ENCODE measurements at places on chromosomes 1 and 21.
A peak's percentile ranks its signal among the peaks of the same experiment; 100 is the strongest.

DNA sequence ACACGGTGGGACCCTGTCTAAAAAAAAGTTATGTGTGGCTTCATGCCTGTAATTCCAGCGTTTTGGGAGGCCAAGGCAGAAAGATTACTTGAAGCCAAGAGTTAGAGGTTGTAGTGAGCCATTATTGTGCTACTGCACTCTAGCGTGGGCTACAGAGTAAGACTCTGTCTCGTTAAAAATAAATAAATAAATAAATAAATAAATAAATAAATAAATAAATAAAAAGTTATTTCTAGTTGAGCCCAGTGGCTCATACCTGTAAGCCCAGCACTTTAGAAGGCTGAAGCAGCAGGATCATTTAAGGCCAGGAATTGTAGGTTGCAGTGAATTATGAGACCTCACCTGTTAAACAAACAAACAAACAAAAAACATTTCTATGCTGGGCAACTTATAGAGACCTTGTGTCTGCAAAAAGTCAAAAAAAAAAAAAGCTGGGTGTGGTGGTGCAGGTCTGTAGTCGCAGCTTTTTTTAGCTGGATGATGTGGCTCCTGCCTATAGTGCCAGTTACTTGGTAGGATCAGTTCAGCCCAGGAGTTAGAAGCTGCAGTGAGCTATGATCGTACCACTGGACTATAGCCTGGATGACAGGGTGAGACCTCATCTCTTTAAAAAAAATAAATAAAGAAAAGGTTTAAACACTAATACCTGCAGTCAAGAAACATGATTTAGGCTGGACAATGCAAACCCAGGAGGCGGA, 25.6 kb downstream of the GON4L start:
- DNase-seq: no peak

GRCh38 chr1:71351438-71351837, 270.6 kb upstream of the ZRANB2 start:
- DNase-seq: no peak

DNA sequence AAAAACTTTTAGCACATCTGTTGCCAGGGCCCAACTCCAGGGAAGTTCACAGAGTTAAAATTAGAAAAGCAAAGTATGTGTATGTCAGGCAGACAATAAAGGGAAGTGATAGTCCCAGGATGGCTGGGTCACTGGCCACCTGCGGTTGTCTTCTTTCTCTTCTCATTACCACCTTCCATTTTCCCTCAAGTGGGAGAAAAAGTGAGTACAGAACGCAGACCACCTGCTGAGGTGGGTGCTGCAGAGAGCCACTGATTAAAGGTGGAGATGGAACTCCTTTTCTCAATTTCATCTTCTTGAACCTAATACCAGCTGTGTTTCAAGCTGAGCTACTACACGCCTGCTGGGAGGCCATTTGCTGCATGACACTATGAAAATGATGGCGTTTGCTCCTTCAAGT, 88.8 kb upstream of the PDE4B start:
- DNase-seq: no peak

GRCh38 chr1:184036517-184036949, 995 bp downstream of the COLGALT2 start:
- no peak for DNase-seq

- no peak for DNase-seq
These were observed 24.2 kb upstream of the HSD3B1 start for GRCh38 chr1:119482517-119483425.

- DNase-seq: no peak
These were observed 26.8 kb upstream of the TMPRSS15 start for GRCh38 chr21:18430341-18430740.

DNA sequence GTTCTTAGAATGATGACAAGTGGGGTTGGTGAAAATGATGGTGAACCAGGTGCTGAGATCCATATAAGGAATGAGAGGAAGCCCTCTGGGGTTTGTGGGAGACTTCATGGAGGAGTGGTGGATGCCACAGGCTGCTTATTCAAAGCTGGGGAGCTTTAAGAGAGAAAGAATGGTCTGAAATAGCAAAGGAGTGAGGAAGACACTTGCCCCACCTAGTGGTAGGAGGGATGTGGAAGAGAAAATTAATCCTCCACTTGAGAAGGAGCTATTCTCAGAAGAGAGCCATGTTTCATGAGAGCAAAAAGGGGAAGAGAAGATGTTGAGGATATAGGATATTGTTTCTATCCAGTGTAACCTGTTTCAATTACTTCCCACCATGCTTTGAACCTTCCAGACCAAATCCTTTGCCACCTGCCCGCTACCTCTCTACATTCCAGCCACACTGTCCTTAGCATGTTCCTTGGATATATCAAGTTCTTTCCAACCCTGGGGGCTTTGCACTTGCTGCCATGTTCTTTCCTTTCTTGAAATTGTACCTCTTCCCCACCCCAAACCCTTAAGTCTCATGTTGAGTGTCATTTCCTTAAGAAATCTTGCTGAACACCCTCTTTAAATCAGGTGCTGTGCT, 19.6 kb upstream of the ZNF648 start:
- DNase-seq: no peak

- peak; percentile 26 for DNase-seq
These were observed 134.5 kb upstream of the MROH9 start for GRCh38 chr1:170800812-170801211.

- DNase-seq: no peak
These were observed 87.7 kb upstream of the C1orf174 start for GRCh38 chr1:3987669-3988235.

DNA sequence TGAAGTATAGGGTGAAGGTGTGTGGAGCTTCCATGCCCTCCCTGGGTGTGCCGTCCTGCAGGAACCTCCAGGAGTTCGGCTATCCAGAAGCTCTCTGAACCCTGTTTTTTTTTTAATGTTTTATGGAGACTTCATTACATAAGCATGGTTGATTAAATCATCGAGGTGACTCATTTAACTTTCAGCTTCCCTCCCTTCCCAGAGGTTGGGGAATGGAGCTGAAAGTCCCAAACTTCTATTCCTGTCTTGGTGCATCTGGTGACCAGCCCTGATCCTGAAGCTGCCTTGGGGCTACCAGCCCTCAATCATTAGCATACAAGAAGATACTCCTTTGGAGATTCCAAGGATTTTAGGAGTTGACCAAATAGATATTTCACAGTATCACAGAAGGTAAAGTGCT, 9.5 kb downstream of the RRP15 start:
- DNase-seq: no peak

- DNase-seq: no peak
These were observed 8.8 kb downstream of the ATP5IF1 start for GRCh38 chr1:28244549-28245251.

GRCh38 chr1:117499071-117499470, 106.8 kb upstream of the TENT5C start:
- DNase-seq: no peak

GRCh38 chr1:221910222-221910621, 168.3 kb upstream of the DUSP10 start:
- no peak for DNase-seq

DNA sequence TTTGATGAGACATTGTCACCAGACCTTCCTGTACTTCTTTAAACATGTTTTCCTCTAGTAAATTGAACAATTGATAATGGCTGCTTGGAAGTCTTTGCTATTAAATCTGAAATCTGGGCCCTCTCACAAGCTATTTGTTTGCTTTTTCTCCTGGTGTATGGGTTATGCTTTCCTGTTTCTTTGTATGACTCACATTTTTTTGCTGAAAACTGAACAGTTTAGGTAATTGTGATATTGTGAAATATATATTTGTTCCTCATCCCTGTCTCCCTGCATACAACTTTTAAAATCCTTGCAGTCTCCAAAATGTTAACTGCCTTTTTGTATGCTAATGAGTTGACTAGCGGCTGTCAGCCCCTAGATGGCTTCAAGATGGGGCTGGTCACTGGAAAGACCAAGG, 61.6 kb downstream of the MAP3K21 start:
- no peak for DNase-seq

GRCh38 chr21:39332175-39332574, 16.7 kb downstream of the HMGN1 start:
- DNase-seq: no peak

DNA sequence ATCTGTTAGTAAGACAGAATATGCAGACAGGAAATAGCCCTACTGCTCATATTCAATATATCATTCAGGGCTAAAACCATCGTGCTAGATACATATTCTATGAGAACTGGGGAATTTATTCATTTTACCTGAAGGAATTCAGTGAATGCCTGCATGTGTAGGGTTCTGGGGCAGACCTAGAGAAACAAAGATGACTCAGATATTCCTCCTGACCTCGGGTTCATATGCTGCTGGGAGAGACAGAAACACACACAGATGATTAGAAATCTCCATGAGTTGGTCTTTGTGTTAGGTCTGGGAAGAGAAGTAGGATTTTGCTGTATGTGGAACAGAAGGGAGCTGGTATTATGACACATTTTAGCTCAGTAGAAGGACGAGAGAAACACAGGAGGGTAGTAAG, 176.5 kb upstream of the ST6GALNAC5 start:
- no peak for DNase-seq

- no peak for DNase-seq
These were observed 176.9 kb upstream of the LMO4 start for GRCh38 chr1:87151500-87152421.

GRCh38 chr1:227742738-227743715, 7.8 kb downstream of the SNAP47 start:
- DNase-seq: no peak

- peak; percentile 71 for DNase-seq
These were observed at the start of gene DNALI1 for GRCh38 chr1:37556712-37557196. DNALI1 (plus strand) TSS chr1:37556940; CDS start chr1:37556995, 55 bp downstream.

DNA sequence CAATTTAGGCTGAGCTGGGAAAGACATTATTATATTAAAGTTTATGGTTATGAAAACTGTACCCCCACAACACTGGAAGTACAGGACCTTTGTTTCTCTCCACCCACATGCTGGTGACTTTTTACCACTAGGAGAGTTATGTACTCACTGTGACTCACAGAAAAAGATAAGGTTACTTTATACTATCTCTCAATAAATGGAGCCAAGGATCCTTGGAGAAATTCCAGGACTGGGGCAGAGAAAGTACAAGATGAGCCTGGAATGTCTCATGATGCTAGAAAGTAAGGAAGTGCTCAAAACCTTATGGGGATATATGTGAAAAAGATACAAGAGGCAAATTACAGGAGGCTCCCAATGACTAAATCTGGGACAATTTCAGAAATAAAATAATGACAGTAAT, 63.9 kb upstream of the C1orf105 start:
- DNase-seq: no peak

- no peak for DNase-seq
These were observed 14.0 kb downstream of the PKNOX1 start for GRCh38 chr21:42988236-42988965.

DNA sequence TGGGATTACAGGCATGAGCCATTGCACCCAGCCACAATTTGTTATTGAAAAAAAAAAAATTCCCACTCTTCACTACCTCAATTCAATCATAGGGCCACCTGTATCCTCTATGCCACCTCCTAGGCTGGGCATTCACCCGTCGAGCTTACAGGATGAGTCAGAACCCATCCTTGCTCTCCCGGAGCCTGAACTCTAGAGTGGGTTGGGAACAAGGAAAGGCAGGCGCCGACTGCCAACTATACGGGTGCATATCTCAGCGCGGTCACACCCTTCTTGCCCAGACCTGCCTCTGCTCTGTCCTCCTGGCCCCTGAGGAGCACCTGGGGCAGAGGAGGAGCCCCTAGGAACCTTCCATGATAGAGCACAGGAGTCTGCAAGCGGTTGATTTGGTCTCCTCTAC, 21.4 kb upstream of the LBR start:
- DNase-seq: no peak

DNA sequence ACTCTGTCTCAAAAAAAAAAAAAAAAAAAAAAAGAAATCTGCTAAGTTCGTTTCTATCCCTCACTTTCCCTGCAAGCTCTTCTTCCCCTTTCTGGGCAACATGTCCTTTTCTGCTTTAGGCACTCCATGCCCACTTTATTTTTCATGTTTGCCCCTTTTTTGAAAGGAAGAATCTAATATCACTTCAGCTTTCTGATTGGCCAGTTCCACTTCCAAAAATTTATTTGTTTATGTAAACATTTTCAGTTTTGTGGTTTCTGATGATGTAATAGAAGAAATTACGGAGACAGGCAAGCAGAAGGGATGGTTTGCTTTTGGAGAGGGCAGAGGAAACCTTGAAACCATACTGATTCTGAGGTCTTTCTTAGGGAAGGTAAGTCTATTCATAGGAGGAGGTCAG, 15.1 kb downstream of the IFNAR1 start:
- DNase-seq: no peak

DNA sequence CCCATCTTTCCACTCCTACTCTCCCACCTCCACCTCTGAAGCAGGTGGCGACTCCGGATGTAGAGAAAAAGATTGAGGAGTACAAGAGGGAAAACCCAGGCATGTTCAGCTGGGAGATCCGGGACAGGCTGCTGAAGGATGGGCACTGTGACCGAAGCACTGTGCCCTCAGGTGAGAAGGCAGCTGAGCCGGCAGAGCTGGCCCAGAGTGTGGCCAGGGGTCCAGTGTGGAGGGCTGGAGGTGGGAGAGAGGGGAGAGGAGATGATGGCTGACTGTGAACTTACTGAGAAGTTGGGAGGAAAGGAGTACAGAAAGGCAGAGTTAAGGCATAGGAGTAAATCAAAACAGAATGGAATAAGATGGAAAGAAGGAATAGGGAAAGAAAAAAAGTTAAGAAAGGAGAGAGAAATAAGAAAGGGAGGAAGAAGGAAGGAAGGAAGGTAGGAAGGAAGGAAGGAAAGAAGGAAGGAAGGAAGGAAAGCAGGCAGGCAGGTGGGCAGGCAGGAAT, 4.5 kb downstream of the PAX7 start:
- DNase-seq: no peak

GRCh38 chr1:180236698-180237509, 6.8 kb downstream of the LHX4 start:
- DNase-seq: no peak

- DNase-seq: no peak
These were observed 97.4 kb upstream of the ADGRL2 start for GRCh38 chr1:81703391-81703755.

- no peak for DNase-seq
These were observed 39.4 kb upstream of the ZFYVE9 start for GRCh38 chr1:52102336-52103013.

DNA sequence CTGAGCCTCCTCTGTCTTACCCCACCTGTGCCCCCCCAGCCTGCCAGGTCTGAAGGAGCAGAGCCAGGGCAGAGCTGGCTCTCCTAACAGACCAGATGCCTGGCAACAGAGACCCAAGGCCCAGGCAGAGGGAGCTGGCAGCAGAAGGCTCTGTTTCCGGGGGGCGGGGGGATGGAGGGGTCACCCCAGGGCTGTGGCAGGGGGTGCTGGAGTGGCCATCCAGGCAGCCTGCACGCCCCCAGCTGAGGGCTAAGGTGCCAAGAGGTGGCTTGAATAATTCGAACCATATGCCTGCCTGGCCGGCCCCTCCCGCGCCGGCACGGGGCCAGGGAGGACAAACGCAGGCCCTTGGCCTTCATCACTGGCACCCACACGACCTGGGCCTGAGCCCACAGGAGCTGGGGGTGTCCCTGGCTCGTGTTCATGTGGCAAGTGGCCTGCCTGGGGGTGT, 16.0 kb upstream of the PLEKHG5 start:
- no peak for DNase-seq

DNA sequence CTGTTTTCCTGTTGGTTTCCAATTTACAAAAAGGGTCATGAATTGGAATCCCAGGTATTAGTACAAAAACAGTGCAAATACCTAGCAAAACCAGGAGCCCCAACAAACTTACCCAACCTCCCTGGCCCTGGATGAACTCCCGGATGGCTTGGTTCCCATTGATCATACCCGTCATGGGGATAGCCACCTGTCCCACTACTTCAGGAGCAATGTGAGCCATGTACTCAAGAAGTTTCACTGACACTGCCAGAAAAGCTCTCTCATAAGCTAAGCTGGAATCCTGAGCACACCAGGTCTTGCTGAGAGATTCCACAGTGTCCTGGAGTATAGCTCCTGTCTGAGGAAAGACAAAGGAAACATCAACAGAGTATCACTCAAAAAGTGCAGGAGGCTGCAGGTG, 5.7 kb downstream of the BCL2L15 start:
- DNase-seq: no peak
